ENCODE measurements at places on chromosomes 5 and 9.

- no peak for DNase-seq
These were observed 1029.6 kb downstream of the CDH12 start for GRCh38 chr5:21823588-21823987.

DNA sequence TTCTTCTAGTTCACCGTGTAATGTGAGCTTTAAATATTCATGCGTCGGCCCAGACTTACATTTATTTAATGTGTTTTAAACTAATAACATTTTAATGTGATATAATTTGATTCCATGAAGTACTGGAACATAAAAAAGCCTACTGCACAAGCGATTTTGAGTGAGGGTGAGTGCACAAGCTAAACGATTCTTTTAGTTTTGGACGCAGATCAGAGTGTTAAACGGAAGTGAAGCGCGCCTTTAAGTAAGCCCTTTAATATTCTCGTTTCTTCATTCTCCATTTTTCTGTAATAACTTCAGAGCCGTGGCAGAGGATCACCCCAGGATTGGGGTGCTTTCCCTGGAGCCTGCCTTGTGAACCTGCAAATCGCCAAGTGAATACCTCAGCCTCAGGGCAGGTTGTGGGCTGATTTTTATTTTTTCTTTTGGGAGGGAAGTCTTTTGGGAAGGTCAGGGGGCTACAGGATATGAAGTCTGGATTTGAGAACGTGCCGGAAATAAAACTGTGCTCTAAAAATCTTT, 4.9 kb upstream of the PAX5 start:
- no peak for DNase-seq

DNA sequence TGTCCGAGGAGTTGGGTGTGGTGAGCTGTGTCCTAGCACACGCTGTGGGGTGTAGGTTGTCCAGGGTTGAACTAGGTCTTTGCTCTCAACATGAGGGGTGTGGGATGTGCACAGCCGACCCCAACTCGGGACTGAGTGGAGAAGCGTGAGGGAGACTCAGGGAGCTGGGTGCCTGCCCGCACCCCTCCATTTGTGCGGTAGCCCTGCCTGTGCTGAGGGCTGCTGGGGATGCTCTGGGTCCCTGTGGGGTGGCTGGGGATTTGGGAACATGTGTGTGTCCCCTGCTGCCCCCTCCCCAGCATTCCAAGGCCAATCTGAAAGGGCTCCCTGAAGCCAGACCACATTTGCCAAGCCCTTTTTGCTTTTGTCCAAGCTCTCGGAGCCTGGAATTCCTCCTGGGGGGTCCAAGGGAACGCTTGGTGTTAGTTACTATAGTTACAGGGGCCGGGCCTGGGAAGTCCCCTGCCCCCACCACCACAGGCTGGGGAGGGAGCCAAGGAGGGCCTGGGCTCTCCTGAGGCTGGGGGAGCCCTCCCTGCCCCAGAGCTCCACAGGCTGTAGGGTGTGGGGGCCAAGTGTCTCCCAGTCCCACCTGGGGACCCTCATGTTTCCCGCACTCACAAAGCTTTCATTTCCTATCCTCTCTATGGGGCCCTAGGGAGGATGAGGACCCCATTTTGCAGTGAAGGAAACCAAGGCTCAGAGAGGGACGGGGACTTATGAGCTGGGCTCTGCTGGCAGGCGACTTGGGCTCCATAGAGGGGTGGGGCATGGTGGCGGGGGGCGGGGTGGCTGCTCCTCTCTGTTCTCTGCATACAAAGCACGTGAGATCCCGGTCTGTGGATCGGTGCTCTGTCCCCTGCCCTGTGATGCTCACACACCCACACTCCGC, 1.1 kb downstream of the CRB2 start:
- DNase-seq: no peak

DNA sequence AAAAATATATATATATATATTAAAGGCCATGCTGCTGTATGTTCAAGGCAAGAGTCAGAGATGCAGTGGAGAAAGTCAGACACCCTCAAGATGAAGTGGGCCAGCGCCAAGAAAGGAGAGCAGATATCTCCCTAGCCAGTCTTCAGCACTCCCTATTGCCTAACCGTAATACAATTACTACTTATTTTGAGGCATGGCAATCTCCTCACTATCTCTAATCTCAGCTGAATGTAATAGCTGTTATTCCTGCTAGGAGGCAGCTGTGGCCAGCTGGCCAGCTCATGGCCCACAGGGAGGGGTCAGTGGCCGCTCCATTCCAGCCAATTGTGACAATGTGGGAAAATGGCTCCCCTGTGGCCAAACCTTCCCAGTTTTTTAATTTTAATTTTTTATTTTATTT, 87.5 kb upstream of the FBXW11 start:
- DNase-seq: no peak

GRCh38 chr5:5619546-5619945, 197.1 kb downstream of the ICE1 start:
- DNase-seq: no peak

GRCh38 chr5:179792612-179793467, 946 bp upstream of the LTC4S start:
- DNase-seq: no peak
